ENCODE measurements at places on chromosomes 5 and 9.

GRCh38 chr9:6106711-6107339 is 91.4 kb upstream of the RANBP6 start:
- no peak for DNase-seq

DNA sequence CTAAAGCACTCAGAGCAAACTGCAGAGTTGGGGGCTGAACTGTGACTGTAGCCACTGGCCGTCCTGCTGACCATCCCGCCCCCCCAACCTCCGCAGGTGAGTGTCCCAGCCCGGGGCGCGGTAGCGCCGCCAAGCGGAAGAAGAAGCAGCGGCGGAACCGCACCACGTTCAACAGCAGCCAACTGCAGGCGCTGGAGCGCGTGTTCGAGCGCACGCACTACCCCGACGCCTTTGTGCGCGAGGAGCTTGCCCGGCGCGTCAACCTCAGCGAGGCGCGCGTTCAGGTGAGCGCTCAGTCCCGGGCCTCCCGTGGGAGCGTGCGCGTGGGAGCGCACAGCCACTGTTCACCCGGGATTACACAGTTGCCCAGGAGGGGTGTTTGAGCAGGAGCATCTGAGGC is 33.7 kb downstream of the PTGES start:
- no peak for DNase-seq

GRCh38 chr5:141529002-141529401 is 40.1 kb downstream of the PCDHGC5 start:
- DNase-seq, result no peak

DNA sequence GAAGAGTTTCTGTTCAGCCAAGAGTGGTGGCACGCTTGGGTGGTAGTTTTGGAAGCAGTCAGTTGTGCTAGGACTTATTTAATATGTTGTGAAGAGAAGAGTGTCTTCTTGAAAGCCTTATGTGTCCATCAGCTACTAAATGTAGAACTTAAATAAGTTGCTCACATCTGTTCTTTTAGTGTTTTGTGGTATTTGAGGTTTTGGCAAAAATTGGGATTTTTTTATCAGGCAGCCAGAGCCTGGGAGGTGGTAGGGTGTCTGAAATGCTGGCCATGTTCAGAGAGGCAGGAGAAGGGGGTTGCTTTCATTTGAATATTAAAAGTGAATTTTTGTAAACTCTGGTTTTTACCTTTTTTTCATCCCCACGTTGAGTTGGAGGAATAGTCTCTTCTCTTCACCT is 24.2 kb upstream of the ZBTB34 start:
- DNase-seq, result no peak

DNA sequence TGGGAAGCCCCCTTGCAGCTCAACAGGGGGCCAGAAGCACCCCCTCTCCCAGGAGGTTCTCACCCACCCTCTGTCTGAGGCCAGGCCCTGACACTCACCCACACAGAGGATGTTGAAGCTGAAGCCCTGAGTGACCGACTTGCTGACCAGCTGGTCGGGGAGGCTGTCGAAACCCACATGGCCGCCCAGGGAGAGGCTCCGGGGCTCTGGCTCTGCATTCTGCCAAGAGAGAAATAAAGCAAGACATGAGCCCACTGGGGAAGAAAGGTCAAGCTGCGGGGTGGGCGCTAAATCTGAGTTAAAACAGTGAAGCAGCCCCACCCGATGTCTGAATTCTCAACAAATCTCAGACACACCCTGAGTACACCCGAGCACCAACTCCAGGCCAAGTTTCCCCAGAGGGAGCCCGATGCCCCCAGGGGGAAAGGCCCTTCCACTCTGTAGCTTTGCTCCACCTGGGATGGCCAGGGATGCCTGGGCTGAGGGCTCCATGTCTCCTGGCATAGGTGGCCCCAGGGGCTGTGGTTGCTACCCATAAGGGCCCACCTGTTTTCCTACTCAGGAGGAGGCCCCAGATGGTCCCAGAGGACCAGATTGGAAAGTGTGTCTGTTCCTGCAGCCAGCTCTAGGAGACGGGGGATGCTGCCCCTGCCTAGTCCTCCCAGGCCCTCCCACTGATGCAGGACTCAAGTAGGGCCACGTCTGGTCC is 11.6 kb downstream of the SEPTIN8 start:
- DNase-seq, result no peak

DNA sequence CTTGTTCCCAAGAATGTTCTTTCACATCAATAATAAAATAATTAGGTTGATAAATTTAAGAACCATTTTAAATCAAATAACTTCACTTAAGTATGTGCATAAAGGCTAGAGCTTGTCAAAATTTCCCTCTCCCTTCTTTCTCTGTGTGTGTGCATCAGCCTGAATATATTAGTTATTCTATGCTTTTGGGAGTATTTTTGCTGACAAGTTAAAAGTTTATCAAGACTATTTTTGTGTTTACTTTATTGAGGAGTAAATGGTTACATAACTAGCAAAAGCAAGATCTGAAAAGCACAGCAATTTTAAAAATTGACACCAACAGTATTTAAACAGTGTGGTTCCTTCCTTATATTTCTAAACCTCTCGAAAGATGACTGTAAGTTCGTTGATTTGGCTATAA is 261.7 kb downstream of the ISL1 start:
- no peak for DNase-seq

GRCh38 chr5:35884191-35884769 is 27.6 kb downstream of the IL7R start:
- no peak for DNase-seq

DNA sequence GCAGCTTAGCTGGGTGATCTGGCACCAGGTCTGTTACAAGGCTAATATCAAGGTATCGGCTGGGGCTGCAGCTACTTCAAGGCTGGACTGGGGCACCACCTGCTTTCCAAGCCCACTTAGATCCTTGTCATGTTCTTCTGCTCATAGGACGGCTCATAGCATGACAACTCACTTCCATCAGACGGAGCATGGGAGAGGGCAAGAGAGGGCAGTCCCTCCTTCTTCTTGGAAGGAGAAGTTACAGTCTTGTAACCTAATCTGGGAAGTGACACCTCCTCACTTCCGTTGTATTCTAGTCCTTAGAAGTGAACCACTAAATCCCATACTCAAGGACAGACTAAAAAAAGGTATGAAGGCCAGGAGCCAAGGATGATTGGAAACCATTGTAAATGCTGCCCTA is 258.2 kb downstream of the MAST4 start:
- DNase-seq, result no peak

DNA sequence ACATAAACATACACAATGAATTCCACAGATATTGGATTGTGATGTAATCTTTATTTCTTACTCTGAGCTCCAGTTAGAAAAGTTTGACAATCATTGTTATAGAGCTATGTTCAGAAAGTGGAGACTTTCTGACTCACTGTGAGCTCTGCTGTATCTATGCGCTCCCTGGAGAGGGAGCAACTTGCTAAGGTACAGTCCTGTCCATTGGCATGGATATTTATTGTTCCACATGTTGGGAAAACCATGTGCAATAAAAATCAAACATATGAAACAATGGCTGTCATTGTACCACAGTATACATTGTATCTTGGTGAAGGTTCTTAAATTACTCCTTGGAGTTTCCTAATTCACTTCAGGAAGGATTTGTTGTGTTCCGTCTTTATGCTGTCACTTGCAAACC is 26.8 kb downstream of the NMRK1 start:
- DNase-seq, result no peak

DNA sequence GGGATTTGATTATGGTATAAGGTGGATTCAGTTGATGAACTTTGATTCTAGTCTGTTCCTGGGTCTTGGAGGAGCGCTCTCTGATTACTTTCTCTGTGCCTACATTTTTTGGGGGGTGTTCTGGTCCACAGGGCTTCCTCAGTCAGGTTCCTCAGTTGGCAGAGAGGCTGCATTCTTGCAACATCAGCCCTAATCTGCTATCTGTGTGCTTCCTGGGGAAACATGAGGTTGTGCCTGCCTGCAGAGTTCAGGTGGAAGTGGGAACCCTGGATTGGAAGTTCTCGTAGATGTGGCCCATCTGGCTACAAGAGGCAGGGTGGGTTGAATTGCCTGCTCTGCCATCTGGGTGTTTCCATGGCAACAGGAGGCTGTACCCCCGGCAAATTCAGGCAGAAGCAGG is 24.5 kb downstream of the POLK start:
- no peak for DNase-seq

DNA sequence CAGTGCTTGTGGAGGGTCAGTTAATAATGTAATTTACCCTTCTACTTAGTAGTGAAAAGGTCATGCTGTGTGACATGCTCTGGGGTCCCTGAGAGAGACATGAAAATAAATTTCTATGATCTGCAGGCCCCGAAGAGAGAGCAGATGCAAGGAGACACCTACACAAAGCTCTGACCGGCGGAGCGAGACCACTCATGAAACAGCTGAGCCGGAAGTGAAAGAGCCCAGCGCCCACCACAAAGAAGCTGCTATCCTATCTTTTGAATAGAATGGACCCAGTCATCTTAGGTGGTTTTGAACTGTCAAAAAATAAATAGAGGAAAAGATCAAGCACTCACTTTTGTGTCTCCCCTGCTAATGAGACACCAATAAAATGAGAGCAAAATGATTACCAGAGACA is 190.0 kb downstream of the MED10 start:
- no peak for DNase-seq

DNA sequence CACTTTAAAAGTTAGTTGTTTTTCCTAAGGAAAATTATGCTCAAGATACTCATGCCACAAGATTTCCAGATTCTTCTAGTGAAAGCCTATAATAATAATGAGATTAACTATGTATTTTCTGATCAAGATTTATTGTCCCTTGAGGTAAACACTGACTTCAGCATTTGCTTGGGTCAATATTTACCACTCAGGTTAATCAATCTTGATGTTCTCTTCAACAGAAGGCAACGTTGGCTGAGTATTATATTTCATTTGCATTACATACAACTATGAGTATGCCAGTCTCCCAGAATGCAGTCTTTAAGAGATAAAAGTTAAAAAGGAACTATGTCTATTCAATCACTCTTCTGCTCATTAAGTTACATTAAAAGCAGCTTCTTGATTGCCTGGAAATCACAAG is 115.6 kb downstream of the GPR21 start:
- no peak for DNase-seq

DNA sequence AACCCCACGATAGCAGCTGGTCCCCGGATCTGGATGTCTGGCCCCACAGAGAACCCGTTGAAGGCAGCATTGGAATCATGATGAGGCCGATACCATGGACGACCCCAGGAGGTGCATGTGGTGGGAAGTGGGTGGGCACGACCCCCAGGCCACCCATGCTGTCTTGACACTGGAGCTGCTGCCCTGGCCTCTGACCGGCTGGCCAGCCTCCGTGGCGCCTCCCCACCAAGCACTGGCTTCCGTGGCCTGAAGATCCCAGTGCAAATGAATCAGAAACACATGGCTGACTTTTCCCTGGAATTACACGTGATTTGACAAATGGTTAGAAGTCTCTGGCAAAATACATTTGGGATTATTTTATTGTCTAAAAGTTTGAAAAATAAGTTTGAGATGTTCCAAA is 259.0 kb upstream of the IRX1 start:
- DNase-seq, result no peak

GRCh38 chr9:123820139-123820538 is 109.8 kb downstream of the DENND1A start:
- DNase-seq, result no peak

- no peak for DNase-seq
Observed at GRCh38 chr9:107239474-107239873, 43.6 kb upstream of the RAD23B start.

GRCh38 chr5:174294891-174295620 is 249.6 kb downstream of the NSG2 start:
- no peak for DNase-seq

- no peak for DNase-seq
Observed at GRCh38 chr9:123174887-123175518, 93.4 kb downstream of the STRBP start.

GRCh38 chr9:112520656-112521055 is 34.0 kb downstream of the KIAA1958 start:
- DNase-seq, result no peak

DNA sequence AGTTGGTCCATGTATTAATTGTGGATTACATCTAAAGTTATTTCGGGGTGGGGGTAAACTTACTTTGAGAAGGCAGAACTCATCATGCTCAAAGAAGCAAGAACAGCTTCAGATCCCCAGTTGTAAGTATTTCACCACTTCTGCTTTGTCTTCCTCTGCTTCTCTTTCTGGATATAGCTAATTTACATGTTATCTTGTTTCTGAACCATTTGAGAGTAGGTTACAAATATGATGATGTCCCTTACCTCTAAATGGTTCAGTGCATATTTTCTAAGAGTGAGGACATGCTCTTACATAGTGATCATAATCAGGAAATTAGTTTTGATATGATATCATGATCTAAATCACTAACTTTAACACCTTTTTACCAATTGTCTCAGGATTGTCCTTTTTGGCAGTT is 11.9 kb downstream of the TRIO start:
- DNase-seq, result no peak

- DNase-seq, result no peak
Observed at GRCh38 chr5:135735831-135736230, 98.6 kb upstream of the SLC25A48 start.

- DNase-seq, result no peak
Observed at GRCh38 chr5:92163906-92164305, 780.8 kb upstream of the ARRDC3 start.

GRCh38 chr5:142118155-142118686 is 9.6 kb downstream of the NDFIP1 start:
- no peak for DNase-seq

- no peak for DNase-seq
Observed at GRCh38 chr9:110255034-110255462, 1.3 kb downstream of the TXN start.

DNA sequence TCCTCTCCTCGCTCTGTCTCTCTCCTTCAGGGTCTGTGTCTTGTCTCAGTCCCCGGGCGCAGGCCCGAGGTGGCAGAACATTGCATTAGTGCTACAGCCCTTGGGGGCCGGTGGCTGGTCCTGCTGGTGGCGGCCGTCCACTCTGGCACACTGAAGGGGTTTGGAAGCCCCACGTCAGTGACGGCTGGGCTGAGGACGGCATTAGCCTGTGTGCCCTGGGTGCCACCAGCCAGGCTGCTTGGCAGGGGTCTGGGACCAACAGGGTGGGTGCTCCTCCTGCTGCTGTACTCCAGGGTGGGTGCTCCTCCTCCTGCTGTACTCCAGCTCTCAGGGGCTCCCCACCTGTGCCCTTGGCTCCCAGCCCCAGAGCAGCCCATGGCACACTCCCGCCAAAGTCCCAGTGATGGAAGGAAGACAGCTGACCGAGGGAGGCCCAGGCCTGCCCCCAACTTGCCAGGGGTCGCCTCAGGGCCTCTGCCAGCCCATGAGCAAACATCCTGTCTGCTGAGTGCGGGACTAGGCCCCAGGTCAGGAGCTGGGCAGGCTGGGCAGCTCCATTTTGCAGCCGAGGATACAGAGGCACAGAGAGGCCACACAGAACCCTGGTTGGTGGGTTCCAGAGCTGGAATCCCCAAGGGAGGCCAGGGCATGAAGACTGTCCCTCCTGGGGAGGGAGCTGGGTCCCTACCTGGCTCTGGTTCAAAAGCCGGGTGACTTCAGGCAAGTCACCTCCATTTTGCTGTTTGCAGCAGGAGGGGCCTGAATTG is 27.3 kb downstream of the SARDH start:
- DNase-seq, result no peak
